ENCODE measurements at places on chromosomes 7 and 10. TPM values are rescaled to one million over a fixed set of nuclear protein-coding genes. Genes with fewer than 3 reads are reported as not detected.

TEX47 gene
- total RNA-seq: not detected

LLCFC1 gene
- not detected for total RNA-seq

AGMO gene
- 0.35 TPM for total RNA-seq

CYP2C18 gene
- not detected for total RNA-seq

HOXA4 gene
- total RNA-seq: 1.2 TPM

LIPJ gene
- not detected for total RNA-seq

ZNF804B gene
- not detected for total RNA-seq

LRIT1 gene
- total RNA-seq: not detected

PRPS1L1 gene
- total RNA-seq: not detected

TES gene
- 68.7 TPM for total RNA-seq

GNAI1 gene
- total RNA-seq: 34.6 TPM

CTTNBP2 gene
- total RNA-seq: 0.33 TPM

BMPER gene
- 5.1 TPM for total RNA-seq

TMEM196 gene
- not detected for total RNA-seq

IGFBP3 gene
- total RNA-seq: 190 TPM

EBLN1 gene
- not detected for total RNA-seq

CRHR2 gene
- total RNA-seq: not detected

VSTM4 gene
- total RNA-seq: 0.50 TPM

DHX32 gene
- total RNA-seq: 37.9 TPM

HDAC9 gene
- total RNA-seq: 0.27 TPM

TFR2 gene
- total RNA-seq: 2.4 TPM

MAGI2 gene
- total RNA-seq: 0.40 TPM

PKD2L1 gene
- total RNA-seq: 0.09 TPM

PMS2 gene
- 12.9 TPM for total RNA-seq

AMPH gene
- total RNA-seq: not detected

ZDHHC16 gene
- 42.5 TPM for total RNA-seq
